Hematopoietic multipotent progenitor cell treated with erythropoietin and hydrocortisone succinate and interleukin-3 and kit ligand, for 15 days (in vitro differentiated cells): ENCODE measurements at places on chromosomes 4 and X.

DNA sequence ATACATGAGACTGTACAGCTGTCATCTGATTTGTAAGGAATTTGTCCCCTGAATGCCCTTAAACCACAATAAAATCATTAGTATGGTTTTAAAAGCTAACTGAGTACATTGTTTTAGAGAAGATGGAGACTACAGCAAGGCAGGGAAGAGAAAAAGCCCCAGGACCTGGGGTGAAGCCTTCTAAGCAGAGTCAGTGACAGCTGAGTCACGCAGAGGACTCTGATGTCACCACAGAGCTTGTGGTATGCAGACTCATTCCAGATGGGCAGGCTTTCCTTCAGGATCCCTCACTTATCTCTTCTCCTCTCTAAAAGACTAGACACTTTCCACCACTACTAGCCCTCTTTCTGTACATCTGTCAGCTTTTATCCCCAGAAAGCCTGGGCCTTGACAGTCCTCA is 97.1 kb upstream of the ATOH1 start:
- DNase-seq: no peak

- peak; percentile 1 for DNase-seq
Observed at GRCh38 chrX:106898462-106898861, 4.7 kb downstream of the RIPPLY1 start.

DNA sequence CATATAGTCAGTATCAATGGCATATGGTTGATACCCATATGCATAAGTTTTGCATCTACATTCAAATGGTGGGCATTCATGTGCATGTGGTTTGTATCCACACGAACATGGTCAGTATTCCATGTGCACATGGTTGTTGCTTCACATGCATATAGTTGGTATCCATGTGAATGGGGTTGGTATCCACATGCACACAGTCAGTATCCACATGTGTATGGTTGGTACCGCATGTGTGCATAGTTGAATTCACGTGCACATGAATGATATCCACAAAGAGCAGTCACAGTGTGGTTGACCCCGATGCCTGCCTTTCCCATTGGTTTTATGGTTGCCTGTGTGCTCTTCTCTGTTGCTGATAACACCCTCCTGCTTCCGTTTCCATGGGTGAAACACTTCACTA is 427.9 kb downstream of the STIM2 start:
- no peak for DNase-seq

DNA sequence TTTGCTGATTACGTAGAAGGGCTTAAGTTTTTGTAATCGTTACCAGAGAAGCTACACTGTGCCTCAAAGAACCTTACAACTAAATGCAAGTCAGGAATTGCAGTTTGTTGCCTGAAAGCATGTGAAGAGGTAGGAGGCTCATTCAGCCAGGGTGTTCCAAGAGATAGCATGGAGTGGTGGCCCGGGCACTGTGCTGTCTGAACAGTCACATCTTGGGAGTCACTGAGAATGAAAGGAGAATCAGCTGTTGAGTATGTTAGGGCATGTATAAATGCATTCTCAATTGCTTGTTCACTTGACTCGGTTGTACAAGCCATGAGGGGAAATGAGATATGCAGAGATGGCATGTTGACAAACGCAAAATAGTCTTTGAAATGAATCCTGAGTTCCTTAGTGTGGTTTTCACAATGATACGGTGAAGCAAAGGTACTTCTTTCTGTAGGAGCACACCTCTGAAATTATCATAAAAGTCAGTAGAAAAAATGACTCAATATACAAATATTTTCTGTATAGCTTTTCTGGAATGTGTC is 161.0 kb downstream of the DCTD start:
- no peak for DNase-seq

DNA sequence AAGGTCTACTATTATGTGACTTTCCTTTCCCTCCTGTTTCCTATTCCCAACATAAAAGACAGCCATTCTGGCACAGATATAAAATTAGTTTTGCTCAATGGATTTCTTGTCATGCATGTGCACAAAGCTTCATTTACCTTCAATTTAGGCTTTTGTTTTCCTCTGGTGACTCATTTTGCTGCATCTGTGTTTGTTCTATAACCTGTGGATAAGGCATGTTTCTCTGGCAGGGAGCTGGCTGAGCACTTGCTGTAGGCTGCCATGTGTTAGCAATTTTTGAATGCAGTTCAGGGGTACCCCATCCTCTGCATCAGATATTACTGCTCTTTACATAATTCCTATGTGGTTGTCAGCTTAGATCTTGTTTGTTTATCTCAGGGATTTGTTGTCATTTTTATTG is 202.8 kb upstream of the GRID2 start:
- no peak for DNase-seq
